ENCODE measurements at places on chromosomes 6 and 20.
A peak's percentile ranks its signal among the peaks of the same experiment; 100 is the strongest.

DNA sequence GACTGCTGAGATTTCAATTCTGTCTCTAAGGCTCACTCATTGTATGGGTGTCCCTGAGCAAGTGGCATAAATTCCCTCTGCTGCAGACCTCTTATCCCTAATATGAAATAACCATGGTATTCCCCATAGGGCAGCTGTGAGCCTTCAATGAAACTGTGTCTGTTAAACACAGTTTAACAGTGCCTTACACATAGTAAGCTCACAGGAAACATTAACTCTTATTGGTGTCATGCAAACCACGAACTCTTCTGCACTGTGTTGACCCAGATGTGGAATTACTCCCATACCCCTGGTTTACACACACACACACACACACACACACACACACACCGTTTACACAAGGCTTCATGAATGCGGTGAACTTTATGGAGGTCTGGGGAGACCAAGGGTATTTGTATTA is 23.2 kb downstream of the DAAM2 start:
- DNase-seq = no peak
- H3K27ac ChIP-seq = no peak overlapping the region
- H3K27me3 ChIP-seq = peaks cover 25% of the 10 kb centered on the region
- no peak overlapping the region for H3K4me3 ChIP-seq
- no peaks in the 10 kb centered on the region for H3K36me3 ChIP-seq
- peaks cover 3% of the 10 kb centered on the region for H3K4me1 ChIP-seq

- H3K27me3 ChIP-seq = peaks cover 6% of the 10 kb centered on the region
- H3K36me3 ChIP-seq = no peaks in the 10 kb centered on the region
- no peak overlapping the region for H3K4me3 ChIP-seq
- no peak overlapping the region for H3K27ac ChIP-seq
These were observed 58.6 kb downstream of the RPS12 start for GRCh38 chr6:132872923-132873322.

GRCh38 chr6:126376682-126377081 is 36.8 kb downstream of the CENPW start:
- no peaks in the 10 kb centered on the region for H3K36me3 ChIP-seq
- no peaks in the 10 kb centered on the region for H3K4me1 ChIP-seq
- no peak for DNase-seq

DNA sequence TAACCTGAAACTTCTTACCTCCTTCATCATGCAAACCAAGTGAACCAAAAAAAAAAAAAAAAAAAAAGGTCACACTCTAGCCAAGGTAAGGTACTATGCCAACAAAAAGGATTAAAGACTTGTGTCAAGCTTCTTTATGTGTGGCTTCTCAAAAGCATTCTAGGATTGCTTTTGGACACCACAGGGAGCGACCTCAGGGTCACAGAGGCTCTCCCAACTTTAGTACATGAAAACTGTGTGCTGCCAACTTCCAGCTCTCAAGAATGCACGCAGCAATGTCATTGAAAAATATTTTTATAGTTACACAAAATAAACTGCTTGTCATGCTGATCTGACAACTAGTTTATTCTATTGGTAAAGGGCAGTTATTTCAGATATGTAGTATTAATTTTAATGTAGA is 243.8 kb downstream of the PLCB1 start:
- H3K4me3 ChIP-seq = no peak overlapping the region
- no peak overlapping the region for H3K27ac ChIP-seq
- peaks cover 2% of the 10 kb centered on the region for H3K4me1 ChIP-seq
- no peaks in the 10 kb centered on the region for H3K36me3 ChIP-seq

- no peaks in the 10 kb centered on the region for H3K27me3 ChIP-seq
- DNase-seq = no peak
- no peaks in the 10 kb centered on the region for H3K4me1 ChIP-seq
- no peak overlapping the region for H3K27ac ChIP-seq
- H3K4me3 ChIP-seq = no peak overlapping the region
These were observed 67.5 kb downstream of the MACROD2 start for GRCh38 chr20:14062786-14063185.

DNA sequence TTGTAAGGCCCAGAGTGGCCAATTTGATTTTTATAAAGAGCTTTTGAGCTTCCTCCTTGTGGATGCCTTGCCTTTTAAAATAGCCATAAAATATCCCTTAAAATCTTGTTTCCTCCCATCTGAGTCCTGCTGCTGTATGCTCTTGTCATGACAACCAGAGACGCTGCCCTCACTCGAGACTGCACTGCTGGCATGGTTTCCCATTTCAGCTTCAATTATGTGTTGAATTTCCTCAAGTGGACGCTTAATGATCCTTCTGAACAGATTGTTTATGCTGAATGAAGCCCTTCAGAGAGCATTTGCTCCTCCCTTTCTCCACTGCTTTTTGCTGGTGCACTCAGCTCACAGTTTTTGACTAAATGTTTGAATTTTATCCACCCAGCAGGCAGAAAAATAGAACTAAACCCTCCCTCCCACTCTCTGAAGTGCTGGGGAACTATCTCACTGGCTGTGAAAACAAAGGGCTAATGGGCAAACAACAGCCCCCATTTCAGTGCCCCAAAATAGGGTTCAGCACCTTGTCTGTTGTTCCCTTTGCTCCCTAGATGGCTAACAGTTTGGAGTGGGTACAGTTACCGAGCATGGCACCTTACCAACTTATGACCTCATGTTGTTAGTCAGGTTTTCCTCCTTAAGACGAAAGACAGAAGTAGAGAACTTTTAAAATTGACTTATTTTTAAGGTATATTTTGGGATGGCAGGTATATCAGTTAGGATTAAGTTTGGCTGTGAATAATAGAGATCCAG is 45.5 kb upstream of the RNF8 start:
- no peak overlapping the region for H3K27ac ChIP-seq
- no peak for DNase-seq
- H3K27me3 ChIP-seq = no peaks in the 10 kb centered on the region
- peaks cover 56% of the 10 kb centered on the region for H3K36me3 ChIP-seq

DNA sequence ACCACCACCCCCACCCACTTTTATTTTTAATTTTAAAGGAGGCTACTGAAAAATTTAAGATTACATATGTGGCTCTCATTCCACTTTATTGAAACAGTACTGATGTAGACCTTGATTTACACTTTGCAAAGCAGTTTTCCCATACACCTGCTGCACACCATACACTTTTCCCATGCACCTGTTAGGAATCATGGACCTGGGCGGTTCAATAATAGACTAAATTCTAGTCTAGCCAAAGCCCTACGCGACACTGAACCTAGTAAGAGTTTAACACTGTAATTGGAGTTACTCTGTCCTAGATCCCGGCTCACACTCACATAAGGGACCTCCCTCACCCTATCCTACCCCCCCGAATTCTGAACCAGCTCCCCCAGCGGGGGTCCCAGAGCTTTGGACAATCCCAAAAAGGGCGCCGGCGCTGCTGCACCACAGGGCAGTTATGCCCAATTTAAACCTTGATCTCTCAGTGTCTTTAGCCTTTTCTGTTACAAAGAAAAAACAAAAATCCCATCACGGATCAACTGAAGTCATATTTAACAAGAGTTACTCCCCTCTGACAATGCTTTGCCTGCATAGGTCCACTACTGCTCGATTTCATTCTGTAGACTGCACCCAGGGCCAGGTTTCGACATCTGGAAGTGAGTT is 2.4 kb upstream of the GCLC start:
- H3K27ac ChIP-seq = peak overlapping the region; percentile 53
- peaks cover 47% of the 10 kb centered on the region for H3K4me1 ChIP-seq
- H3K4me3 ChIP-seq = peak overlapping the region; percentile 90
- H3K36me3 ChIP-seq = no peaks in the 10 kb centered on the region

DNA sequence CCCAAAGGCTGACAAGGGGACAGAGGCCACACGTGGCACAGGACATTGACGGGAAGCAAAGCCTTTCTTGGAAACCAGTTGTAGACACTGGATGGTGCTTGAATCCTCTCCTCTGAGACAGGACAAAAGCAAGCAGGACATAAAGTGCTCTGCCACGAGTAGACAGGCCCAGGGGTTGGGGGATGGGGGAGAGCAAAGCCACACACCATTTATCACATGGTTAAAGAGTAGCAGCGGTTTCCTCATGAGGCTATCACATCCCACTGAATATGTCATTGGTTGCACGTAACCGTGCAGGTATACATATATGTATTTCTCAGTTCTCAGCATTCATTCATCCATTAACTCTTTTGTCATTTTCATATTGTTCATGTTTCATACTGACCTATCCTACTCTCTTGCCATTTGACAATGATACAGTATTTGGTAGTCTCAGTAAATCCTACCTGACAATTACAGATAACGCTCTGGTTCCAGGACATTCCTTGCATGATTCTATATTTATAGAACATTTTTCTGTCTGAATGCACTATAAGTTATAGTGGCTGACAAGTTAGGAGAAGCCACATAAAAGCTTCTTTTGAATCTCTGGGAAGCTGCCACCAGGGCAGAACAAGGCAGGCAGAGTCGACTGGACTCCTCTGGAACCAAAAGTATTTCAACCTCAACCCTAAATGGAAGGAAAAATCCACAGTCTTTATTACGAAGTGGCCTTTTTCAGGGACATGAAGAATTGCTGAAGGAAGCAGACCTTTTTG is 23.5 kb downstream of the METTL24 start:
- peaks cover 18% of the 10 kb centered on the region for H3K4me1 ChIP-seq
- H3K27ac ChIP-seq = peak overlapping the region; percentile 85
- H3K4me3 ChIP-seq = no peak overlapping the region
- no peak for DNase-seq
- no peaks in the 10 kb centered on the region for H3K36me3 ChIP-seq

GRCh38 chr6:123288649-123289048 is 292.6 kb downstream of the CLVS2 start:
- H3K36me3 ChIP-seq = no peaks in the 10 kb centered on the region
- no peaks in the 10 kb centered on the region for H3K4me1 ChIP-seq
- H3K27ac ChIP-seq = no peak overlapping the region
- DNase-seq = no peak

DNA sequence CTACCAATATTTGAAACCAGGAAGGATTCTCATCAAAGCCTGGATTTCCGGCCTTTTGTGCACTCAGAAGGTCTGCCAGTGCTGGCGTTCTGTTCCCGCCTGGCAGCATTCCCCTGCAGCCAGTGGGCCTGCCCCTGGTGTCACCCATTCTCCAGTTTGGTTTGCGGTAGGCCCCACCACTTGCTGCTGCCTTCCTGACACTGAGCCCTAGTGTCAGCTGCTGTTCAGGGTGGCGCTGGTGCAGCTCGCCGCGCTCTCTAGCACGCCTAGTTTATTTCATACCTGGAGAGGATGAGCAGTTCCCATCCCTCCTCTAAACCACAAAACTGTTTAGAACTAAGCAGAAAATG is 9.5 kb downstream of the NPEPL1 start:
- peaks cover 19% of the 10 kb centered on the region for H3K36me3 ChIP-seq
- H3K4me3 ChIP-seq = no peak overlapping the region
- DNase-seq = no peak
- no peaks in the 10 kb centered on the region for H3K27me3 ChIP-seq
- H3K4me1 ChIP-seq = peaks cover 2% of the 10 kb centered on the region

- peak overlapping the region; percentile 71 for H3K27ac ChIP-seq
- no peaks in the 10 kb centered on the region for H3K27me3 ChIP-seq
- no peak for DNase-seq
- H3K4me1 ChIP-seq = peaks cover 42% of the 10 kb centered on the region
These were observed 166.8 kb downstream of the BCAS1 start for GRCh38 chr20:53903652-53903987.

- H3K4me3 ChIP-seq = no peak overlapping the region
- H3K27ac ChIP-seq = no peak overlapping the region
- H3K4me1 ChIP-seq = no peaks in the 10 kb centered on the region
- no peak for DNase-seq
These were observed 406.0 kb downstream of the GRIK2 start for GRCh38 chr6:101799531-101799930.

DNA sequence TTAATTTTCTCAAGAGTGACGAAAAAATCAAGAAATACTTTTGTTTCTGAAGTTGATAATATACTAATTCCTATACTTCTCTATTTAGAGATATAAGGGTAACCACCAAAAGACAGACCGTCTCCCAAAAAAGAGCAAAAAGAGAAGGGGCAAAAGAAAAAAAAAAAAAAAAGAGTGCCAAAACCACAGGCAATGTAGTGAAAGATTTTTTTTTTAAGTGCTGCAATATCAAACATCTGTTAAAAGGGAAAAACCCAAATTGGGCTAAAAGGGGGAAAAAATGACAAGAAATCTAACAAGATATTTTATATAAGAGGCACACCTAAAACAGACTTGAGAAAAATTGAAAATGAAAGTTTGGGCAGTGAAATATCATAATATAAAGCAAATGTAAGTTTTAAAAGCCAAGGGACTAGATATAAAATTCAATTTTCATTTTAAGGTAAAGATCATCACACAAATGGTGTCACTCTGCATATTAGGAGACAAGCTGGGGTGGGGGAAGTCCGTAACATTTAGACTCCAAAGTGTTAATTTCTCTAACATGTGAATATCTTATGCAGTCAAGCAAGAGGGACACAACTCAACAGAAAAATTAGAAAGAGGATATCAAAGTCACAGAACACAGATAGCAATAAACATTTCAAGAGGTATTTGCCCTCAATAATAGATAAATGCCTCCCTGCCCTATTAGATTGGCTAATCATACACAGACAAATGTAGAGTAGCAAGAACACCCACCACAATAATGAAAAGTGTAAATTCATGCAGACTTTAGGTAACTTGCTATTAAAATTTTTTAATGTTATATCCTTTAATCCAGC is 9.1 kb downstream of the C6orf52 start:
- H3K27me3 ChIP-seq = peaks cover 12% of the 10 kb centered on the region
- peaks cover 17% of the 10 kb centered on the region for H3K4me1 ChIP-seq
- no peaks in the 10 kb centered on the region for H3K36me3 ChIP-seq
- no peak for DNase-seq
- H3K4me3 ChIP-seq = no peak overlapping the region
- H3K27ac ChIP-seq = no peak overlapping the region

- peak overlapping the region; percentile 88 for H3K4me3 ChIP-seq
- H3K4me1 ChIP-seq = peaks cover 51% of the 10 kb centered on the region
- peaks cover 4% of the 10 kb centered on the region for H3K36me3 ChIP-seq
These were observed 780 bp upstream of the TAF4 start for GRCh38 chr20:62066339-62066982.

Data from naive thymus-derived CD8-positive, alpha-beta T cell (primary cell).